ENCODE measurements at places on chromosomes 1 and 21.

DNA sequence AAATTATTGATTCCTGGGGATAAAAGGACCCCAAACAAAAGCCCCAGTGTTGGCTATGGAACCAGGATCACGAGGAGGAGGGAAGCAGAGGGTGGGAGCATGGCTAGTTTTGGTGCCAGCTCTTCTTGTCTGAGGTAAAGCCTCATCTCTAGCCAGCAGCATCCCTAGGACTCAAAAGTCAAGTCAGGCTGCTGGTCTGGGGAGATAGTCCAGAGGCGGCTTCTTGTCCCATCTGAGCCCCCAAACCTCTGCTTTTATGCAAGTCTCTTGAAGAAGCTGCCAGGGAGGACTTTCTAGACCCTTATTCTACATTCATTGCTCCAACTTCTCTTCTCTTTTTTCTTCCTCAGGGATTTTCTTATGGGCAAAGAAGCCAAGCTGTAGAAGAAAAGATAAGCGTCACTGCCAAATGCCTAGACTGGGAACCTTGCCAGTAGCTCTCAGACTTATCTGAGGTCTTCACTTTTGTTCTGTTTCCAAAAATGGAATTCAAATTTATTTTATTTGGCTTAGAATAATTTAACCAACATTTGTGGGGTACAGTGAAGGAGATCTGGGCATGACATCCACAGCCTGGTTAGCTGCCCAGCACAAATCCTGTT is 6.9 kb upstream of the ANKRD35 start:
- DNase-seq: no peak

GRCh38 chr1:211377539-211378450 is 51.2 kb downstream of the TRAF5 start:
- DNase-seq: no peak

DNA sequence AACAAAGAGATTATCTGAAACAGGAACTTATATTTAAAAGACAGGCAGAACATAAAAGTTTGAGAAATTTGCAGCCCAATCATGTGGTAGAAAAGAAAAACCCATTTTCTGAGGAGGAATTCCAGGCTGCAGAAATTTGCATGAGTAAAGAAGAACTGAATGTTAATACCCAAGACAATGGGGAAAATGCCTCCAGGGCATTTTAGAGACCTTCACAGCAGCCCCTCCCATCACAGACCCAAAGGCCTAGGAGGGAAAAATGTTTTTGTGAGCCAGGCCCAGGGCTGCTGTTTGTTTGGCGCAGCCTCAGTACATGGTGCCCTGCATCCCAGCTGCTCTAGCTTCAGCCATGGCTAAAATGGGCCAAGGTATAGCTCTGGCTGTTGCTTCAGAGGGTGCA is 554.3 kb upstream of the CHRM3 start:
- no peak for DNase-seq

GRCh38 chr1:56180520-56181190 is 398.7 kb downstream of the PLPP3 start:
- DNase-seq: no peak

- DNase-seq: no peak
Observed at GRCh38 chr1:150626150-150626549, 3.3 kb downstream of the ENSA start.

- DNase-seq: no peak
Observed at GRCh38 chr1:80842796-80843195, 957.9 kb upstream of the ADGRL2 start.

- no peak for DNase-seq
Observed at GRCh38 chr1:230123280-230124185, 56.5 kb downstream of the GALNT2 start.

DNA sequence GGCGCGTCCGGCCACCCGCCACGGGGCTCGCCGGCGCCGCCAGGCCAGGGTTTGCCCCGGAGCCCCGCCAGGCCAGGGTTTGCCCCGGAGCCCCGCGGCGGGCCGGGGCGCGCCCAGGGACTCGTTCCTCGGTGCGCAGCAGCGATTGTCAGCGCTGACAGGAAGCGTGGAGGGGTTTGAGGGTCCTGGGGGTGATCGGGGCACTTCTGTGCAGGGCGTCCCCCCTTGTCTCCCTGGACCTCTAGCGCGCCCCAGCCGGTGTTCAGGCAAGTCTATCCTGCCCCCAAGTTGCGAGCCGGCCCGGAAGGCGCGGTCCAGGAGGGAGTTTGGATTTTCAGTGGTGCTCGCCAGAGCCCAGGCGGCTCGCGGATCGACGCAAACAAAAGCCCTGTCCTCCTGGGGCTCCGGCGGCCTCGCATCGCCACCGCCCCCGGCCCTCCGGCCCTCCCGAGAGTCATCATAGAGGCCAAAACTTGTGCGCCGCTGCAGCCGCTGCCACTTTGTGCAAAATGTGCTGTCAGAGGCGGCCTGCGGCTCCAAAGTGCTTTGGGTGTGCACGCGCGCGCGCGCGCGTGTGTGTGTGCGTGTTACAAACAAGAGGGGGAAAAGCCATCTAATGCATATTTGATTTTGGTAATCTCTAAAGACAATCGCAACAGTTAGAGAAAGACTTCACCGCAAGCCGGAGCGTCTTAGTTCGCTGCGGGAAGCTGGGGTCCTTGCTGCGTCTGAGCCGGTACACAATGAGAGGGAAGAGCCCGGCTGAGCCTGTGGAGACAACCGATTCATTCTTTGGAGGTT is 1.0 kb downstream of the ROR1 start:
- peak; percentile 71 for DNase-seq

- DNase-seq: no peak
Observed at GRCh38 chr1:167746988-167747655, 25.3 kb downstream of the MPZL1 start.

- DNase-seq: no peak
Observed at GRCh38 chr1:188817814-188818213, 1659.8 kb downstream of the BRINP3 start.

DNA sequence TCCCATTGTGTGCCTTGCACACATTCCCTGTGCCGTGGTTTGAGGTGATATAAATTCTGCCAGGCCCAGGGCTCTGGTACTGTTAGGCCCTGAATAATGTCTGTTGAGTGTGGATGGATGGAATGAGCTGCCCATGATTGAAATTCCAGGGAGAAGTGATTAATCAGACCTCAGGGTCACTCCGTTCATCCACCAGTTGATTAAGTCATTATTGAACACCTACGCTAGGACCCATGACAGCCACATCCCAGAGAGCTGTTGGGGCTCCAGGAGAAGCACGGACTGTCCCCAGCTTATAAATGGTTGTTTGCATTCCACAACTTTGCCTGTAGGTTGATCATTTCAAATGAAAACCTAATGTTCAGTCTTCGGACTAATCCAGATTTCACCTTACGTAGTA is 98.4 kb downstream of the CNIH3 start:
- DNase-seq: no peak

DNA sequence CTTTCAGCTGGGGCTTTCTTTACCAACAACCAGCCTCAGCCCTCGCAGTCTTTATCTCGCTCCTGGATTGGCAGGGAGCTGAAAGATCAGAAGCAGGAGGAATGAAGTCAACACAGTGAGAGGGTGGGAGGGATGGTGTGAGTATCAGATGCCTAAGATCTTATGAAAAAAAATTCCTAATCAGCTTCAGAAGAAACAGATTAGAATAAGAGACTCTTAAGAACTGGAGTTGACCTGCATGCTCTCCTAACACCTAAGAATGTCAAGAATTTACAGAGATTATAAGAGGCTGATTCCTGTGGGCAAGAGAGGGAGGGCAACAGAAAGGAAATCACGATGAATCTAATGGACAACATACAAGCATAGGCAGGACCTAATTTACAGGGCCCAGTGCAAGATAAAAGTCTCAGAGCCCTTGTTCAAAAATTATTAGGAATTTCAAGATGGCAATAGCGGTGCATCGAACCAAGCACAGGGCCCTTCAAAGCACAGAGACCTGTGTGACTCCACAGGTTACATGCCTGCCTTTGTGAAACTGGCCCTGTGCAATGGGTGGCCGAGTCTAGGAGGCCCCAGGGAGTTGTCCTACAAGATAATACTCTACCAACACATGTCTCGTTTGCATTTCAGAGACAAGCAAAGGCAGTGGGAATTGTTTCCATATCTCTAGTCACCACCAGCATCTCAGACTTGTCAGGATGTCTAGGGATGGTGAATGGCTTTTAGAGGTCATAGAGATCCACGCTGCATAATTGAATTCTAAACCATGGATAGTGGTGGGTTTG is 65.3 kb upstream of the PPP2R5A start:
- DNase-seq: no peak

- DNase-seq: no peak
Observed at GRCh38 chr1:25522031-25522655, 21.3 kb upstream of the LDLRAP1 start.

DNA sequence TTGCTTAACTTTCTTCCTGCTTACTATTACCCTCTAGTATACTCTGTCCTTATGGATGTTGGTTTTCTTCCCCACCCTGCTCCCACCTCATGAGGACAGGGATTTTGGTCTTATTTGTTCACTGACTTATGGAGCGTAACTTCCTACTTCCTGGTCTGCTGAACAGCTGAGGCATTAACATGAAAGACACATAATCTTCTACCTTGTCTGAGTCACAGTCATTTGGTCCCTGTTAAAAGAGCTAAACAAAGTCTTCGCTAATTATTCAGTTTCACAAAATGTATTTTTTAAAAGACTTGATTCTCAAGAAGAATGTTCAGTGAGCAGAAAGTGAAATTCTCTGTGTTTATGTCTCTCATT is 18.5 kb downstream of the RNASEL start:
- DNase-seq: no peak

DNA sequence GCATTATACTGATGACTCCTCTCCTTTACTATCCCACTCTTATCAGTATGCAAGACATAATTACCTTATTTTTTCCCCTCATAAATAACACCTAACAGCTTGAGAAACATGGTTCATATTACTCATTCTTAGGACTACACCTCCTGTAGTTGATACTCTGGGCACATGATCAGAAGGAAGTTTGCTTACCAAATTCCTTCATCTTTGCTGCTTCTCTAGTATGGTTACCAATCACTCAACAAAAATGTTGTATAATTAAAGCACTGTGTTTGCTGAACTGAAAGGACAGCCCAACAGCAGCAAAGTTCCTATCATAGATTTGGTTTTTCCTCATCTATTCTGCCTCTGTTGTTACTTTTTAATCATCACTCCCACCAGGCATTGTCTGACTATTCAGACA is 586.3 kb downstream of the LRRIQ3 start:
- no peak for DNase-seq

GRCh38 chr1:1210726-1211540 is 3.0 kb downstream of the TNFRSF4 start:
- DNase-seq: no peak

- no peak for DNase-seq
Observed at GRCh38 chr1:117967881-117968280, 38.3 kb downstream of the WDR3 start.
